Hematopoietic multipotent progenitor cell treated with erythropoietin and hydrocortisone succinate and interleukin-3 and kit ligand, for 17 days (in vitro differentiated cells): ENCODE measurements at places on chromosomes 4 and X.

GRCh38 chr4:123412700-123413512 lies 16.3 kb downstream of the SPRY1 start:
- DNase-seq: no peak

DNA sequence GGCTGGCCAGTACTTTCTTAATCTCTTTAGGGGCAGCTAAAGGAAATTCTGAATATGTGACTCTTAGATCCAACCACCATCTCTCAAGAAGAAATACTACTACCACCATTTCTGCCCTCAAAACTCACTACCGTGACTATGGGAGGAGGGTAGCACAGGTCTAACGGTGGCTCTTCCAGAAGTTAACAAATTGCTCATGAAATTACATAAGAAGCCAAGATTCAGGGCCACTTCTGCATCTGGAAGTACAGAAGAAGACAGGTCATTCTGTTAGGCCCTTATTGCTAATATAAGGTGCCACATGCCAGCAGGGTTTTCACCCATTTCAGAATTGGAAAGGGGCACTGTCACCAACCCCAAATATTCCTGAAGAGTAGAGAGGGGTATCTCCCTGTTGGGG lies 19.6 kb upstream of the NKRF start:
- DNase-seq: no peak

DNA sequence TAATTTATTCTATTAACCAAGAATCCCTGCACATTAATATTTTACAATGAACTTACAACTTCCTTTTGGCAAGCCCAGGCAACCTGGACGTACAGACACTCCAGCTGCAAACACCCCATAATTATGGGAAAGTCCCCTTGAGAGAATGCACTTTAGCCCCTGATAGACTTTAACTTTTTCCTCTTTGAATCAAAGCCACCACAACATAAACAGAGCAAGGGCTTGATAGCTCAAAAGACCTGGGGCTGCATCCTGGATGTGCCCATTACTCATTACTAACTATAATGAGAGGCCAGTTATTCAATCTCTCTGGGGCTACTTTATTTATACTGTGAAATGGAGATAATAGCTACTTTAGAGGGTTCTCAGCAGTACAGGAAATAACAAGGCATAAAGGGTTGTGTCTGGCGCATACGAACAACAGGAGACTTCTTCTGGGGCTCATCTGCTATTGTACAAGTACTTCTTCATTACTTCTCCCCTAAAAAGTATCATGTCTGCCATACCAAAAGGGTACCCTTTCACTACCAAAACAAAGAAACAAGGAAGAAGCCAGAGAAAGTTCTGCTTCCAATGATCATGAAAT lies 54.9 kb downstream of the CASK start:
- DNase-seq: no peak

DNA sequence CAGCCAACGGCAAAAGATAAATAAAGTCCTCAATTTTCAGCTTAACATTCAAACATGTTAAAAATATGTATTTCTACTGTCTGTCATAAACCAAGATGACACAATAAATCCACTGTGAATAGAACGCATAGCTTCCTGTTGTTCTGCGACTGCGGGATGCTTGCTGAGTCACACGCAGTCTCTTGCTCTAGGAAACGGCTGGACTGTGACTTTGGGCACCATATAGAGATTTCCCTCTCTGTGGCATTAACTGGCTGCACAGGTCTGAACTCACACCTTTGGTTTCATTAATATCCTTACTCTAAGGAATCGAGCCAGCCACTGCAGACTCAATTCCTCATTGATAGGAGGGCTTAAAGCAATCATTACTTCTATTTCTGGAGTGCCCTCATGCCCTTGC lies 8.4 kb downstream of the BEND4 start:
- DNase-seq: no peak

DNA sequence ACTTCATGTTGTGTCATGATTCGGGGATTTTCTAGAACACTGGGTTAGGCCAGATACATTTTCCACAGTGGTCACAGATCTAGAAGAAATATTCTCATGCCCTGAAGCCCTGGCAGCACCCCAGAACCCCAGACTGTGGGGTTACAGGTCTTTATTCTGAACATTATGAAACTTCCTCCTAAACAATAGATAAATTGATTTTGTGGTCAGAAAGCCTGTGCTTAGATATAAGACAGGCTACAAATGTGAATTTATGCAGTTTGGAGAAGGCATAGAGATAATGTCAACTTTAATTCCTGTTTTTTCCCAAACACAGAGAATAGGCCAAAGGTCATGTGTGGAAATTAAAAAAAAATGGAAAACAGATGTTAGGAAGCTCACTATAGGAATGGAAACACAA lies 492.9 kb downstream of the SPRY1 start:
- DNase-seq: no peak

GRCh38 chr4:99572527-99573240 lies 1.9 kb upstream of the MTTP start:
- no peak for DNase-seq

DNA sequence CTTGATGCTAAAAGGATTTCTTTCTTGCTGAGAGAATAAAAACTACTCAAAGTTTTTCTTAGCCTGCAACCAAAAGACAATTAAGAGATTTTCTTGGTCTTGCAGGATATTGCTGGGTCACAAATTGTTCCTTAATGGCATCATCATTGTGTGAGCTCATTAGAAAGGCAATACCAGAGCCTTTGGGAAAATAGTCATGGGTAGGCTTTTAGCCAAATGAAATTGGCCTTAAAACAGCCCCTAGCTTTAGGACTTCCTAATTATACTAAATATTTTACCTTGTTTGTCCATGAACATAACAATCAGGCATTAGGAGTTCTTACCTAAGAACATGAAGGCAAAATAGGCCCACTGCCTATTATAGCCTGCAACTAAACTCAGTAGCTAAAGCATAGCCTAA lies 10.4 kb upstream of the FAM13A start:
- DNase-seq: no peak

DNA sequence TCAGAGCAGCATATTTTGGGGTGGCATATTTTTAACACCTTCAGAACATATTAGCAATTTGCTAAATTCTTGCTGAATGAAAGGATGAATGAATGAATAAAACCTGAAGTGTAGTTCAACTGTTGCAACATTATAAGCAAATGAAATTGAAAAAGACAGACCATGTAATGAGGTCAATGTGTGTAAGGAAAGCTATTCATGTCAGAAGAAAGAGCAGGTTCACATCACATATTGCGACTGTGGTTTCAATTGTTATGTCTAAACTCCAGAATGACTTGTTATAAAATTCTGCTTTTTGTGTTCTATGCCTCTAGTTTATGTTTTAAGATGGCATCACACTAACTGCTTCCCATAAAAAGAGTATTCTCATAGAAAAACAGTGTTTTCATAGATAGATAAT lies 32.9 kb upstream of the DSPP start:
- DNase-seq: no peak

GRCh38 chr4:72394012-72394663 lies 174.9 kb downstream of the ADAMTS3 start:
- no peak for DNase-seq

- peak; percentile 50 for DNase-seq
Measured at GRCh38 chr4:25160714-25161592, 704 bp upstream of the SEPSECS start.

- no peak for DNase-seq
Measured at GRCh38 chr4:163590103-163590502, 95.6 kb downstream of the TMA16 start.

- no peak for DNase-seq
Measured at GRCh38 chrX:3713937-3714434, 537 bp upstream of the PRKX start.

- DNase-seq: no peak
Measured at GRCh38 chr4:177087060-177087459, 222.6 kb upstream of the NEIL3 start.

DNA sequence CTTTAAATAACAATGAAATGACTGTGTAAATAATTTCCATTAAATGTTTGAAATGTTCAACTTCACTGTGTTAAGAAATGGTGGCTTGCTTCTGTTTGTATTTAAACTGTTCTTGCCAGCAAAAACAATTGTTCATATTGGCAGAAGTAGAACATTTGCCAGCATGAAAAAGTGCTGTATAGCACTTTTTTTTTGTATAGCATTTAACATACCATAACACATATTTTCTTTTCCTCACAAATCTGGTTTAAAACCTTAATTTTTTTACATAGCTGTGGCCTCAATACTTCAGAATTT lies 94.1 kb downstream of the COX18 start:
- DNase-seq: no peak

DNA sequence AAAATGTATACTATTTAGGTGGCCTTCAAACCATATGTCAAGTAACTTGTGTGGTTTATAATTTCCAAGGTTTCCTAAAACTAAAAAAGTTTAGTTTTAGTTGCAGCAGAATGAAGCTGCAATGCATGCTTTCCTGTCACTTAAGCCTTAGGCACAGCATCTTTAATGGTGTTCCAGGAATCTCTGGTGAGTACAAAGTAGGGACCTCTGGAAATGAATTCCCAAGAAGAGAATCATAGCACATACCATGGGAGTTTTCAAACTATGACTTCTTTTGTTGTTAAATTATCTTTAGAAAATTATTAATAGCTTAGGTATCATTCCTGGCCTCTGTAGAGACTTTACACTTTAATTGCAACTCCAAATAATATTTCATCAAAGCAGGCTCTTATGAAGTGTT lies 1005.9 kb upstream of the PABPC4L start:
- DNase-seq: no peak

- DNase-seq: no peak
Measured at GRCh38 chrX:4570151-4570550, 856.7 kb upstream of the PRKX start.

DNA sequence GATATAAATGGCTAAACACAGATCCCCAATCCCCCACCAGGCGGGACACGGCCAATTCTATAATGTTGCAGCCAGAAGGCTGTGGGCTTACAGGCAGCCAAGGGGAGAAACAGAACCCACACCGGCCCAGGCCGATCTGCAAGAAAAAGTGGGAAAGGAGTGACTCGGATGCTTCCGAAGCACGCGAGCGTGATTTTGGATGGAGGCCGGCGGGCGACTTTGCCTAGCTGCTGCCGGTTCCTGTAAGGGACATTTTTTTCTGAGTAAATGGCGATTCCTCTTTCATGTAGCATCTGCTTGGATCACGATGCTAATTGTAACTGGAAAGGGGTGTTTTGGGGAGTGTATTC lies 470.2 kb downstream of the PCDH19 start:
- no peak for DNase-seq

DNA sequence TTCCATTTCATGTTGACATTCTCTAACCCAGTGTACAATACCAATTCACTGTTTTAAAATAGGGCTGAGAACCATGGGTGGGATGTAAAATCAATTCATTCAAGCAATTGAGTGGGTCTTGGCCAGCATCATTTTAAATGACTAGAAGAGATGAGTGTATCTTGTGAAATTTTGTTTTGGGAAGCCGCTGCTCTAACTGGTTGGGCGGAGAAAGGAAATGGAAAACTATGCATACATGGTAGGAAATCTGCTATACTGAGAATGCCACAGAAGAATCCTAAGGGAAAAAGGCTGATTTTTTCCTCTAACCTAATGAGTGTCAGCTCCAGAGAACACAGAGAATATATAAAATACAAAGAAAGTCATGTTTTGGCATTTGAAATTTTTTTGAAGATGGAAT lies 54.8 kb upstream of the DCLK2 start:
- DNase-seq: no peak

- DNase-seq: no peak
Measured at GRCh38 chr4:73723928-73724327, 16.4 kb upstream of the CXCL8 start.

DNA sequence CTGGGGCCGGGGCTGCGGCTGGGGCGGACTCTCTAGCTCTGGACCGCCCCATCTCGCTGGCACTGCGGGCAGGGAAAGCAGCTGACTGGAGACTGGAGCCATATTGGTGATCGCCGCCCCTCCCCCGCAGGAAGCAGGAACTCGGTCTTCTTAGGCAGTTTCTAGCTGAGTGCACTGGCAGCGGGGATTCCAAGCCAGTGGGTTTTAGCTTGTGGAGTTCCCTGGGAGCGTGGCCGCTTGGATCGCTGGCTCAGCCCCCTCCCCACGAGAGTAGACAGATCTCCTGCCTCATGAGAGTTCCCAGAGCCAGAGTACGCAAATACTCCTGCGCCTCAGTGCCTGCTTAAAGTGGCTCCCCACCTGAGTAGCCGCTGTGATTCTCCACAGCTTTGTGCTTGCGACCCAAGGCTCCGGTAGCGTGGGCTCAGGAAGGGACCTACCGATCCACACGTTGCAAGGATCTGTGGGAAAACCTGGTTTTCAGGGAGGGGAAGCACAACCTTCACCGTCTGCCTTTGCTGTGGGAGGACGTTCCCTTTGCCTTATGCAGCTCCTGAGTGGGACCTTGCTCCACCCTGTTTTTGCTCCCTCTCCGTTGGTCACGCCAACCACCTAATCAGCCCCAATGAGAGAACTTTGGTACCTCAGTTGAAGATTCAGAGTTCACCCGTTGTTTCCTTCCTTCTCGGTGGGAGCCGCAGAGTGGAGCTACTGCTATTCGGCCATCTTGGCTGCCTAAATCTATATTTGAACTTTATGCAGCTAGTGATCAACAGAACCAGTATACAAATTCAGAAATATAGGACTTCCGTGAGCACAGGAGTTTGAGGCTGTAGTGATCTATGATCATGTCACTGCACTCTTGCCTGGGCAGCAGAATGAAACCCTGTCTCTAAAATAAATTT lies 803.9 kb upstream of the PCDH10 start:
- no peak for DNase-seq
